CD4-positive, alpha-beta T cell treated with Interleukin-17A for 1 hour (primary cell): ENCODE measurements at places on chromosomes 11 and 22.

DNA sequence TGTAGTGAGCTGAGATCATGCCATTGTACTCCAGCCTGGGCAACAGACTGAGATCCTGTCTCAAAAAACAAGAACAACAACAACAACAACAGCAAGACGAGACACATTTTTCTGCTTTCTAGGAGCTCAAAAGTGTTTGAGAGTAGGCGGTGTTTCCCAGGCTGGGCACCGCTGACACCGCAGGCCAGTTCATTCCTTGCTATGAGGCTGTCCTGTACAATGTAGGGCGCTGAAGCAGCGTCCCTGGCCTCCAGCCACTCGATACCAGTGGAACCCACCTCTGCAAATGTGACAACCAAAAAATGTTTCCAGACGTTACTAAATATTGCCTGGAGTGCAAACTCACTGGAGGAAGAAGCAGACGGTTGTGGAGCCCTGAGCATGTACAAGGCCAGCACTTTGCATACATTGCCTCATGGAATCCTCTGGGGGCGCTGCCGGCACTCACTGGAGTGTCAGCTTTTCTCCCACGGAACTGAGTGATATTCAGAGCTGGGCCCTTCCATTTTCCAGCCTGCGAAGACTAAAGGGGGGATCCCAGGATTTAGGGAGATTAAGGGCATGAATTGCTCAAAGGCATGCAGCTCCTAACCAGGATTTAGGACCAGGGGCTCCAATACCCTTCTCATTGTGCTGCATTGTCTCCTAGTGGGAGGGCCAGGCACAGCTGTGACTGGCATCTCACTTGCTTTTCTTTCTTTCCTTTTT, 5.8 kb upstream of the MIEF1 start:
- DNase-seq: peak; percentile 55

DNA sequence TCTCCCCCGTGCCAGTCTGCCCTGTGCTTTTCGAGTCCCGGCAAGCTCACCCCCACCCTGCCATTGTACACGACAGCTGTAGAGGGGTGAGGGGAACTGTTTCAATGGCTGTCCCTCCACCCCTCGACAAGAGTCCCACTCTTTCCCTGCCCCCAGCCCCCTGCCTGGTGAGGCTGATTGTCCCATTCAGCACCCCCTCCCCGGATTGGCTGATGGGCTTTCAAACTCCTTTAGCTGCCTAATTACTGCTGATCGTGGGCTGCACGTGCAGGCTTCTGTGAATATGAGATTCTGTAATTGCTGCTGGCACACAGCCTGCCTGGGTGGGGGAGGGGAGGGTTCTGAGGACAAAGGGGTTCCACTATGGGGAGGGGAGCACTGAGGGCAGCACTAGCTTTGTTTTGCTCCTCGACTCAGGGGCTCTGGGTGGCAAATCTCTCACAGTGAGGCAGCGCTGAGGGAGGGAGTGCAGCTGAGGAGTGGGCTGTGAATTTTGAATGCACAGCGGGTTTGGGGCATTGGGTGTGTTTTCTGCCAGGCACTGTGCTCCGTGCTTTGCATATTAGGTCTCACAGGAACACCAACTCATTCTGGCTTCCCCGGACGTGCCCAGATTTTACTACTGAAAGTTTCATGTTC, 42.6 kb upstream of the ACCSL start:
- no peak for DNase-seq

DNA sequence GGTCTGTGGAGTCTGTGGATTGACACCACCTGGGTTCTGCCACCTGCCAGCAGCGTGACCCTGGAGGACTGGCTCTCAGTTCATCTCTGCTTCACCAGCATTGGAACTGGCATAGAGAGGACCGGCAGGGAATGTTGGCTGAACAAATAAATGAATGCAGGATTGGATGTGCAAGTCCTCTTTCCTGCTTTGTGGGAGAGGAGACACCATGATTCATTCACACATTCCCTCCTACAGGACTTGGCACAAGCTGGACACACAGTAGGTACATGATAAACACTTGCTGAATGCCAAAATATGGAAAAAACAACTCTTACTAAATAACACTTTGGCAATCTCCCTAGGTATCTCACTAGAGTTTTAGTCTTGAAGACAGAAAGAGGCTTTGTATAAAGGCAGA, 116.6 kb upstream of the NARS2 start:
- no peak for DNase-seq

DNA sequence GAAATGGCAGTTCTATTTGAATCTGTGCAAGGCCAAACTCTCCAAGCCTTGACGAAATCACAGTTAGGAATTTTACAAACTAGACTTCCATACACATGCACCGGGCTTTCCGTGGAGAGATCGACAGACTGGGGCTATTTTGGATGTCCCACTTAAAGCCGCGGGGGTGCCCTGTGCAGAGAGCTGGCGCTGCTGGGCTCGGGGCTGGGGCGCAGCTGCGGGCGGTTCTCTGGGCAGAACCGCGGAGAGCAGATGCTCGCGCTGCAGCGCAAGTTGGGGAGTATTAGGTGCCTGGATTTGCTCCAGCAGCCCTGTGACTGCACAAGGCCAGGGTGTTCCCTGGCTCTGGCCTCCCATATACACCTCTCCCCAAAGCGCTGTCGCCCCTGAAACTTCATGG, 67.2 kb downstream of the SPATA19 start:
- no peak for DNase-seq

GRCh38 chr11:123564221-123564620, 90.2 kb downstream of the SCN3B start:
- no peak for DNase-seq
